ENCODE measurements at places on chromosomes 4 and X.
A peak's percentile ranks its signal among the peaks of the same experiment; 100 is the strongest.

GRCh38 chr4:73485596-73485995 is 4.1 kb downstream of the AFM start:
- no peak for DNase-seq

DNA sequence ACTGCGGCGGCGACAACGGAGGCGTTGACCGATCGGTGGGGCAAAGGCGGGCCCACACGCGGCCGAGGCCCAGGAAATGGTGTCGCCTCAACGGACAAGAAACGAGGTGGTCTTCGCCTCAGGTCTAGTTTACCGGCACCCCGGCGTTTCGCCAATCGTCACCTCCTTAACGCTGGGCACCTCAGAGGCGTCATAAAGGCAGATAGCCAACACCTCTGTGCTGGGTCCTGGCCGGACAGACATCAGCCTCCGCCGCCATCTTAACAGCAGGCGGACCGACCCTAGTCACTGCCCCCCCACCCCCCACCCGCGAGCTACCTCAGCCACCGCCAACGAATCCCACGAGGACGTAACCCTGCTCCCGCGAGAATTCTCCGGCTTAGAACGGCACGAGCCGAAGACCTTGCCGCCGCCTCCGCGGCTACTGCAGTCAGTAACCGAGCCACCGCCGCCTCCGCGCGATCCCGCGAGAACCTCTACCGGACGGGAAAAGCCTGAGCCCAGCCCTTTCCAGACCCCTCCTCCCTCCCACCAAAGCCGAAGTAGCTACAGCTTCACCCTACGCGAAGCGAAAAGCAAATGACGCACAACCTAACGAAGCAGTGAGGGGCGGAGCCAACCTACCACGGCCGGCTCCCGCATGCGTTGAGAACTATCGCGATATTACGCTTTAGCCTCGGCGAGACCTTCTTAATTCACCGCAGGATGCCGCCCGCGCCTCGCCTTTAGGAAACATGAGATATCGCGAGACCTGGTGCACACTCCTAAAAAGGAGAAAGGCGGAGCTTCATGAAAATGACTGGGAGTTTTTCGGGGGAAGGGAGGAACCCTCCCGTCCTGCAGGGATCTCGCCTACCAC is 2.7 kb downstream of the HUWE1 start:
- DNase-seq: peak; percentile 68

DNA sequence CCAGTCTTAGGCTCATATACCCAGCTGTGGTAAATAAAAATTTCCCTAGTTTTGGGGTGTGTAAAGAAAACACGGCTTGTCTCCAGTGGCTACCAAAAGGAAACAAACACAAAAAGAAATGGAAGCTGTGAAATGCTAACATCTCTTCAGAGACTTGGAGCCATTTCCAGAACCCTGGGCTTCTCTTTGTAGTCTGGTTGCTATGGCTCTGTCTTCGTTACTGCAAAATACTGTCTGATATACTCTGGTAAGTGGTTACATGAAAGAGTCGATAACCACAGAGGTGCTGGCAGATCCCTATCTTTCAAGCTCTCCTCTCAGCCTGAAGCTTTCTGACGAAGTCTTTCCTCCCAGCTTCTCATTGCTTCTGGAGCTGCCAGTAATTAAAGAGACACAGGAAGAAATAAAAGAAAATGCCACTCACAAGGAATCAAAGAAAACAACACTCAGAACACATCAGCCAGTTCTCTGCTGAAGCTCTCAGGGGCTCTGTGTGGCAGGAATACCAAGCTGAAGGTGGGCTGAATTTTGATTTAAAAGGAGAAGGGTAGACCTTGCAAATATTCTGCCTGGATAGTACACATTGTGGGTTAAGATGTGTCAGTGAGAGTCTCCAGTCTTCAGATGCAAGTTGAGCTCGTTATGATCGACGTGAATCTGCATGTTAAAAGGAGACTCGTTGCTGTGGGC is 107.6 kb upstream of the FAM9C start:
- no peak for DNase-seq

DNA sequence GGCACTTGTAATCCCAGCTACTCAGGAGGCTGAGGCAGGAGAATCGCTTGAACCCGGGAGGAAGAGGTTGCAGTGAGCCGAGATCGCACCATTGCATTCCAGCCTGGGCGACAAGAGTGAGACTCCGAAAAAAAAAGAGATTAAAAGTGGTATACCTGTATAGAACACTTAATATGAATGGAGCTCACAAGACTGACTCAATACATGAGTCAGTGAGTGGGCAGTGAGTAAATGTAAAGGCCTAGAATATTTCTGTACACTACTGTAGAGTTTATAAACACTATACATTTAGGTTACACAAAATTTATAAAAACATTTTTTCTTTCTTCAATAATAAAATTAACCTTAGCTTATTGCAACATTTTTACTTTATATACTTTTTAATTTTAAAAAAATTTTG is 93.8 kb downstream of the CENPC start:
- no peak for DNase-seq

DNA sequence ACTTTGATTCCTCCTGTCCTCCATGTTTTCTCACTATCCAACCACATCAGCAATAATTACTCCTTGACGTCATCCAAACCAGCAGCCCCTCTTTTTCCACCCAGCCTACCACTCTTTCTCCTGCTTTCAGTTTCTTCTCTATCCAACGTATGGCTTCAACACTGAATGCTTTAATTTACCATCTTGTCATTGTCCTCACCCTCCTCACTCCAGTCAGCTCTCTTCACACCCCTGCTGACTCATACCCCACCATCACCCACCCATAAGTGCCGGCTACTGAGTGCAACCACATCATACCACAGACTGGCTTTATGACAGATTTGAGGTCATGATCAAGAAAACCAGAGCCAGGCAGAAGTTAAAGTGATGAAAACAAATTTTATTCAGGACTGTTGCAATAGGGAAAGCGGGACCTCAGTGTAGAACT is 9.8 kb upstream of the ANXA5 start:
- no peak for DNase-seq

DNA sequence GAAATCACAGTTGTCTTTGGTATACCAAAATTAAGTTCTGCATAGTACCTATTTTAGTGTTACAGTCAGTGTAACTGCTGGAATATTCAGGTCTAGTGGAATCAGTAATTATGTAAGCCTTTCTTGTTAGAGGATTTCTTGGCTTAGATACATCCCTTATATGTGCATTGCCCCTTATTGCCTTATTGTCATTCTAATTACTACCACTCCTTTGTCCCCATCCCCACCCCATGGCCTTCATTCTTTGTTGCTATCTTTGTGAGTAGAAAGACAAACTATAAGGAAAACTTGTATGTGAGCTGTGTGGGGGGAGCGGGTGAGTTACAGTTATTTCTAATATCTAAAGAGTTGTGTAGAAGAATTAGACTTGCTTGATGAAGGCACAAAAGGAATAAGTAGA is 36.9 kb upstream of the RPA4 start:
- DNase-seq: no peak

- DNase-seq: no peak
Measured at GRCh38 chr4:38082424-38083385, 122.5 kb downstream of the PTTG2 start.

GRCh38 chrX:136028383-136028984 is 43.2 kb downstream of the SLC9A6 start:
- no peak for DNase-seq

GRCh38 chr4:95409127-95409526 is 139.6 kb downstream of the UNC5C start:
- no peak for DNase-seq

DNA sequence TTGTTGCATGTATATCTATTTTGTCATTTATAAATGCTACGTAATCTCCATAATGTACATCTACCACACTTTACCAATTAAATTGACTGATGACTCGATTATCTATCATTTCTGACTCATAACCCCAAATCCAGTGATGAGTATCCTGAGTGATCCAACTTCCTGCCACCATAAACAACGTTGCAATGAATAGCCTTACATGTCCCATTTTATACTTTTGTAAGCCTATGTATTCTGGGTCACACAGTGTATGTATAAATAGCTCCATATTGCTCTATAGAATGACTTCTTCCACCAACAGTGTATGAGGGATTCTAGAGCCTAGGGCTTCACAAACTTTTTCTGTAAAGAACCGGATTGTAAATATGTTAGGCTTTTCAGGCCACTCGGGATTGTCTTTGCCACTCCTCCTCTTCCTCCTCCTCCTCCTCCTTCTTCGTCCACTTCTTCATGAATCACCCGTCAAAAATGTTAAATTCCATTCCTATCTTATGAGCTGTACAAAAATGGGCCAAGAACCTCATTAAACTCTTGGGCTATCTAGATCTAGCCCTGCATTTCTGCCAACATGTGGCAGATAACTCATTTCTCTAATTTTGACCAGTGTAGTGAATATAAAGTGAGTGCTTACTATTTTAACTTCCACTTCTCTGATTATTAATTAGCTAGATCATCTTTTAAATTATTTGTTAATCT is 672.2 kb upstream of the AMOT start:
- DNase-seq: no peak

DNA sequence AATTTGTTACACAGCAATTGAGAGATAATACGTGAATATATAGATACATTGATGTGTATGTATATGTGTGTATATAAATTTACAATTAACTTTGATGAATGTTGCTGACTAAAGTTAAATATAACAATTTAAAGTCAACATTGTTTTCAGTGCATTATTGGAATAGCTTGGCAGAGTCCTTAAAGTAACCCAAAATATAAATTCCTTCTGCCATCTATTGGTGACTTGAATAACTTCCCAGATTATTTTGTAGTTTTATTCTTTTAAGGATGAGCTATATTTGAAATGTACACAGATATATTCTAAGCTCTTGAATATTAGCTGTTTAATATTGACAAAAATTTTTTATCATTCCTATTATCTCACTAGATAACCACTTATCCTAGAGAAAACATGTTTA is 298.2 kb upstream of the FSTL5 start:
- DNase-seq: no peak

GRCh38 chr4:140937866-140938265 is 181.7 kb upstream of the TBC1D9 start:
- no peak for DNase-seq

GRCh38 chr4:127793528-127793927 is 11.4 kb downstream of the HSPA4L start:
- DNase-seq: no peak
